Upper lobe of right lung (tissue), 1 donor: ENCODE measurements at places on chromosomes 1 and 21. TPM values are rescaled to one million over a fixed set of nuclear protein-coding genes. Genes with fewer than 3 reads are reported as not detected.

Gene LAMC1
- 120 TPM for total RNA-seq

Gene OR2L8
- not detected for total RNA-seq

DNA sequence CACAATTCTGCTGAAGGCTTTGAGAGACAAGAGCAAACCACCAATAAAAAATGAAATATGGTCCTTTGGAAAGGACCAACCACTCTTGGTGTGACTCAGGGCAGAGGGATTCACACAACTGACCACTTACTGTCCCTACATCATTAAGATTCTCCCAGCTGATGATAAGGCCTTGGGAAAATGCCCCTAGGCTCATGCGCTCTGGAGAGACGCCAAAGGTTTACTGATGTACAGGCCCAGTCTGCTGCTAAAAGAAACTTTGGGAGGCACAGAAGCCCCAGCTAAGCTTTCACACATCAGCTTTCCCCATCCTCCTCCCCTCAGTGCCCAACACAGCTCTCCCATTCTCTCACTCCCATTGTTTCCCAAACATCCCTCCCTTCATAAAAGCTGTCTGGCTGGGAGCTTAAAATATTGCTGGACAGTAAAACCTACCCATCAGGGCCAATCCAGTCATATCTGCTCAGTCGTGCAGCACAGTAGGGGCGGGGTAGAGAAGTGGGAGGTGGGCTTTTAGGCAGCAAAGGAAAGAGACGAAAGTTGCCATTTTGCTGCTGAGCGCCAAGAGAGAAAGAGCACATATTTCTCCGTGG lies at the start of gene GJA8:
TSS of gene GJA8 (plus strand) at position 543 of the 593 bp plus-strand sequence. CDS start 5,161 bp downstream, outside the sequence.
- no peak within 1 kb of the TSS for H3K27ac ChIP-seq
- no peaks in the 10 kb centered on the region for H3K4me1 ChIP-seq
- no peaks in the 10 kb centered on the region for H3K36me3 ChIP-seq
- H3K27me3 ChIP-seq, result no peaks in the 10 kb centered on the region
- no peak within 1 kb of the TSS for H3K4me3 ChIP-seq

GRCh38 chr1:153677718-153678518 lies 570 bp upstream of the NPR1 start:
- peak overlapping the region; percentile 67 for H3K4me3 ChIP-seq
- H3K36me3 ChIP-seq, result no peaks in the 10 kb centered on the region
- peaks cover 14% of the 10 kb centered on the region for H3K4me1 ChIP-seq
- H3K27ac ChIP-seq, result peak overlapping the region; percentile 74
- no peak for DNase-seq
- H3K27me3 ChIP-seq, result peaks cover 24% of the 10 kb centered on the region
